Fibroblast of the conjunctiva (primary cell): ENCODE measurements at places on chromosomes 7 and 10.

DNA sequence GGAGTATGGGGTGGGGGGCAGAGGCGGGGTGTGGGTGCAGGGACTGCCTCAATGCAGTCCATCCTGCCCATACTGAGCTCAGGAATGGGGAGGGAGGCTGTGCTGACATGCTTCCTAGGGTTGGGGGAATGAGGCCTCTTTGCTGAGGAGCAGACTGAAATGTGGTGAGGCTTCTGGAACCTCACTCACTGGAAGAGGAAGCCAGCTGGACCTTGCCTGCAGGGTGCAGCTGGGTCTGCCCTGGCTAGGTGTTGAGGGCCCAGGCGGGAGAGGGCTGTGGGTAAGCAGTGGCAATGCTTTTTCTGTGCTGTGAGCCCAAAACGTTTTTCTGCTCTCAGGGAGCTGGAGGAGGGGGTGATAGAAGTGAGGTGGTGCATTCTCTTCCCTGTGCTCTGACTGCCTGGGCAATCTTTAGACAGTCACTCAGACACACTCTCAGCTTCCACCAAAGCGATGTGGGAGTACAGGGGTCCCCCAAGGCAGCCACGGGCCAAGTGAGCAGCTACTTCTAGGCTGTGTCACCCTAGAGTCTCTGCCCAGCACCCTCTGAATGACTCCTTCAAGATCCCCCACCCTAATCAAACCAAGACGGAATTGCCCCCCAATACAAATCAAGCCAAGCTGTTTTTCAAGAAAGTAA is 41.1 kb upstream of the BMPR1A start:
- DNase-seq = no peak

DNA sequence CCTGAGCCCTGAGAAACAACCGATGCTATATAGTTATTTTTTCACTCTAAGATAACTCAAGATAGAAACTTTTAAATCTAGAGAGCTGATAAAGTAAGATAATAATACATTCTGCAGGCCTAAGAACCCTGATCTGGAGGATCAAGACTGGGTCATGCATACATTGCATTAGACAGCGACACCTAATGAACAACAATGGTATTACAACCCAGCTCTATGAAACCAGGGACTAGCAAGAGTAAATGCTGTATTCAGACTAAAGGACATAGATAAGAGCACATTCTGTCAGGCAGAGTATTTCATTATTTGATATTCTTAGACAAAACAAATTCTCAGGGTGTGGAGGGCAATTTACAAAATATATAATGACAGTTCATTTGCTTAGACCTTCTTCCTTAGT is 148.6 kb downstream of the GRK5 start:
- DNase-seq = no peak

DNA sequence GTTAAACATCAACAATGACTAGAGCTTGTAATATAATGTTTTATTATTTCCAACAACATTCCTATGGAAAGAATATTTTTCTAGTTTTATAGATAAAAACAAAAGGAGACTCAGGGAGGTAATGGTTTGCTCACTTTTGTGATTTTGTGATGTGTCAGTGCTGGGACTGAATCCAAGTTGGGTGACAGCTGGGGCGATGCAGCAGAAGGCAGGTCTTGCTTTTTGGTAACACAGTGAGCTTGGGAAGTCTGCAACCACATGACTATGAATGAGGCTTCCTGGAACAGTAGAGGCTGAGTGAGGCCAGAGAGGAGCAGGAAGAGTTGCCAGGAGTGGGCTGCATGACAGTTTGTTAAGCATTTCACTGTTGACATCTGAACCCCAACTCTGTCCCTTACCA is 4.9 kb upstream of the YKT6 start:
- no peak for DNase-seq

DNA sequence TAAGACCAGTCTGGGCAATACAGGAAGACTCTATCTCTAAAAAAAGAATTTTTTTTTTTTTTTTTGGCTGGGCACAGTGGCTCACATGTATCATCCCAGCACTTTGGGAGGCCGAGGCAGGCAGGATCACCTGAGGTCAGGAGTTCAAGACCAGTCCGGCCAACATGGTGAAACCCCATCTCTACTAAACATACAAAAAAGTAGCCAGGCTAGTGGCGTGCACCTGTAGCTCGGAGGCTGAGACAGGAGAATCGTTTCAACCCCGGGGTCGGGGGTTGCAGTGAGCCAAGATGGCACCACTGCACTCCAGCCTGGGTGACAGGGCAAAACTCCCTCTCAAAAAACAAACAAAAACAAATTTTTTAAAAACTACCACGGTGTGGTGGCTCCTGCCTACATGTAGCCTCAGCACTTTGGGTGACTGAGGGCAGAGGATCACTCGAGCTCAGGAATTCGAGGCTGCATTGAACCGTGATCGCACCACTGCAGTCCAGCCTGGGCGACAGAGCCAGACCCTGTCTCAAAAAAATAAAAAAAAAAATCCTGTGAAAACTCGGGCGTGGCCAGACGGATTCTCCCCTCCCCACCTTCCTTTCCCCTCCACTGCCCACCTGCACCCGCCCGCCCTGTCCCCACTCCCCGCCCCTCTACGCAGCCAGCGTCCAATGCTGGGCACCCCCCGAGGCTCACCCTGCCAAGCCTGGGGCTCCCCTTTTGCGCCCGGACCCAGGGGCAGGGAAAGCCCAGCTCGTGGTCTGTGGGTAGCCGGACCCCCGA is 745 bp upstream of the ORAI2 start:
- no peak for DNase-seq

GRCh38 chr7:14048889-14049288 is 59.4 kb upstream of the ETV1 start:
- DNase-seq = no peak

- DNase-seq = no peak
Observed at GRCh38 chr10:62511656-62512055, 137.5 kb downstream of the ZNF365 start.
